ENCODE measurements at places on chromosomes 3 and 15.
A peak's percentile ranks its signal among the peaks of the same experiment; 100 is the strongest.

GRCh38 chr15:49320351-49320750 lies 102.7 kb upstream of the FGF7 start:
- DNase-seq, result no peak

- DNase-seq, result no peak
Measured at GRCh38 chr3:191283400-191283799, 45.8 kb upstream of the CCDC50 start.

DNA sequence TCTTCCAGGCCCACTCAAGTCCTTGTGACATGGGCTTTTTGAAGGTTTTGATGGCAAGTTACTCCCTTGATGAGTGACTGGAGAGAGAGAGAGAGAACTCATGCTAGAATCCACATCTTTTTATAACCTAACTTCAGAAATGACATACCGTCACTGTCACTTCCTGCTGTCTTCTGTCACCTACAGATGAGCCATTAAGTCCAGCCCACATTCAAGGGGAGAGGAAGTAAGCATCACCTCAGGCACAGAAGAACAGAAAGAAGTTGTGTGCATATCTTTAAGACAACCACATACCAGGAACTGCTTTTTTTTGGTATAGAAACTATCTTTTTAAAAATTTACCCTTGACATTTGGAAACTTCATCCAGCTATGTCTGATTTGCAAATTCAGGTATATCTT lies 16.6 kb upstream of the TXNRD3 start:
- no peak for DNase-seq

GRCh38 chr3:100252001-100252400 lies 8.8 kb upstream of the TBC1D23 start:
- DNase-seq, result no peak

DNA sequence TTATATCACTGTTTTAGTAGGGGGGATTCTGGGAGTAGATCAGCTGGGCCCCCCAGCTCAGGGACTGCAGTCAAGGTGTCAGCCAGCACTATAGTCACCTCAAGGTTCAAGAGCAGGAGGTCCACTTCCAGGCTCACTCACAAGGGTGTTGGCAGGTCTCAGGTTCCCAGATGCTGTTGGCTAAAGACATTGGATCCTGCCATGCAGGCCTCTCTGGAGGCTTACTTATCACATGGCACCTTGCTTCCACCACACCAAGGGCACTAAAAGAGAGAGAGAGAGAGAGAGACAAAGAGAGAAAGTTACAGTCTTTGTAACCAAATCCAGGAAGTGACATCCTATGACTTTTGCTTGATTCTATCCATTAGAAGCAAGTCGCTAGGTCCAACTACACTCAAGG lies 7.5 kb upstream of the PPP1R14D start:
- DNase-seq, result no peak

GRCh38 chr15:100788418-100789105 lies 91.1 kb upstream of the ALDH1A3 start:
- no peak for DNase-seq

DNA sequence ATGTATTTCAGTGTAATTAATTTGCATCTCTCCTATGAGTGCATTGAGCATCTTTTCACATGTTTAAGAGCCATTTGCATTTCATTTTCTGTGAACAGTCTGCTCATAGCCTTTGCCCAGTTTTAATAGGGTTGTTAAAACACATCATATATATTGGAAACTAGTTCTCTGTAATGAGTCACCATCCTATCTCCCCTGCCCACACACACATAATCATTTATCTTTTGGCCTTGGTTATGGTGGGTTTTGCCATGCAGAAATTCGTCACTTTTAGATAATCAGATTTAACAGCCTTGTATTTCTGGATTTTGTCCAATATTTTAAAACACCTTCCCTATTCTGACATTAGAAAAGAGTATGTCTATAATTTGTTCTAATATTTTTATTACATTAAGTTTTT lies 11.9 kb upstream of the CHRM5 start:
- DNase-seq, result no peak

DNA sequence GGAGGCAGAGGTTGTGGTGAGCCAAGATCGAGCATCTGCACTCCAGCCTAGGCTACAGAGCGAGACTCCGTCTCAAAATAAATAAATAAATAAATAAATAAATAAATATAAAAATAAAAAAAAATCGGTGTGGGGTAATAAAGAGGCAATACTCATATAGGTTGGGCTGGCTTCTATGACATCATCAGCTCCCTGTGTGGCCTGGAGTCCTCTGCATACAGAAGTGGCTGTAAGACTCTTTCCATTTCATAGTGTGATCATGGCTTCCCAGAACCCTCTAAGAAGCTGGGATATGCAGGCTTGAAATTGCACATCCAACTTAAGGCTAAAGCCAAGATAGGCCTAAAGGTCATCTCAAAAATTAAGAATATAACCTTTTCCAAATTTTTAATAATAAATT lies 101.6 kb downstream of the ZIC4 start:
- no peak for DNase-seq

- DNase-seq, result no peak
Measured at GRCh38 chr3:169699070-169699469, 35.6 kb upstream of the MECOM start.

- no peak for DNase-seq
Measured at GRCh38 chr3:12471241-12471640, 13.0 kb upstream of the TSEN2 start.

- no peak for DNase-seq
Measured at GRCh38 chr15:96497951-96498350, 167.5 kb downstream of the NR2F2 start.

GRCh38 chr3:74693696-74694393 lies 79.4 kb upstream of the CNTN3 start:
- no peak for DNase-seq

DNA sequence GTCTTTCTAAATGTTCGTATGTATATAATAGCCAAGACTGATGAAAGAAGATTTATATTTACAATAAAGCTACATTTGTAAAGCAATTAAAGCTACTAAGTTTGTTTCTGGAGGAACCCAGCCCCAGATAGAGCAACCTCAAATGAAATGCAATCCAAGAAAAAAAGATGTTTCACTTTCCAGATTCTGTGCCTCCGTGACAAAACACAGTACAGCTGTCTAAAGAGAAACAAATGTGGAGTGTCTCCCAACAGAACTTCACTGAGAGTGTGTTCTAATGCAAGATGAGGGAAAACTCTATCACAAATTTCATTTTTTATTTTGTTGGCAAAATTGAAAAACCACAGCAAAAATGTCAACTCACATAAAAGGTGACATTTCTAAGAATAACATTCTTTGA lies 317.0 kb downstream of the OCA2 start:
- no peak for DNase-seq

DNA sequence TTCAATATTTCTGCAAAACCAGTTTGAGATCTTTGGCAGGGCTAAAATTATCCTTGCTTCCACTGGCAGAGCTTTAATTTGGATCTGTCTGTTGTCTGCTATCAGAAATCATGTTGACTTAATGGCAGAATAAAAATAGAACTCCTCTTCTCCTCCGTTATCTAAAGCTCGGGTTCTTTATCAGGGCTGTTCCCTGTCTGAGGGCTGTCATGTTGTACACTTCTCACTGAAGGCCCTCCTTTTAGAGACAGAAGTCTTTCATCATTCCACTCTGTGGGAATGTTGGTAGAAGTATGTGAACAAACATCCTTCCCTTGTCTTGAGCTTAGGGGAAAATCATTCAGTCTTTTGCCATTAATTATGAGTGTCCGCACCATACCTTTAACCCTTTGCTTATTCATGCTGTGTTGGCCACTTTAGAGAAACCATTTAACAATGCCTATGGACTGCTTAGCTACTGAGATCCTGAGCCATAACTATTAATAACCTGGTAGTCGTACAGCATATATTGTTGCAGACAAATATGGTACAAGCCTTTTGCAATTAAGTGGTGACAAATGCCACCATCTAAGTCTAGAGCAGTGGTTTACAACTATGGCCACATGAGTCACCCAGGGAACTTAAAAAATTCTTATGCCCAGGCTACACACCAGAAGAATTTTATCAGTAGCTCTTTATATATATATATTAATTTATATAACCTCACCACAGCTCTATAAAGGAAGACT lies 226.0 kb upstream of the TPM1 start:
- DNase-seq, result no peak

DNA sequence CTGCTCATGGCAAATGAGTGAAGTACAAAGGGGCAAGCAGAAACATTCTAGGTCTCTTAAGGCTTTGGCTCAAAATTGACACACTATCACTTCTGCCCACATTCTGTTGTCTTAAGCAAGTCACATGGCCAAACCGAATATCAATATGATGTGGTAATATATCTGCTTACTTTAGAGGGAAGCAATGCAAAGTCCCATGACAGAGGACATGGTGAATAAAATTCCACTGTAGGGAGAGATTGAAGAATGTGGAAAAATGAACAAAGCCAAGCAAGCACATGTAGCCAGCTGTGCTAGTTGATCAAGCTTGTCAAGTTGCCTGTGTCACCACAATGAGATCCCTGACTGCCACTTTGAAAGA lies 11.2 kb upstream of the TBC1D5 start:
- no peak for DNase-seq

- no peak for DNase-seq
Measured at GRCh38 chr15:35886765-35887164, 340.8 kb upstream of the DPH6 start.

DNA sequence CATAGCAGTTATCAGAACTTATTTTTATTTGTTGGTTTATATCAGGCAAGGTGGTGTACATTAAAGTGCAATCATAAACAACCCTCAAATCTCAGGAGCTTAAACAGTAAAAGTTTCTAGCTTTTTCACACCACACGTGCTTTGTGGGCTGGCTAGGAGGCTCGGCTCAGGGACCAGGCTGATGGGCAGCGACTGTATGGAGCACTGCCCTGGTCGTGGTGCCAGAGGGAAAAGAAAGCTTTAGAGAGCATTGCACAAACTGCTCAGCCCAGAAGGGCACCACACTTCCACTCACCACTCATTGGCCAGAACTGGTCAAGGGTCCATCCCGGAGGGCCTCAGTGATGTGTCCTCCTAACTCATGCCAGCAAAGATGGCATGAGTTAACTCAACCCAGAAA lies 123.2 kb downstream of the AQP9 start:
- no peak for DNase-seq

DNA sequence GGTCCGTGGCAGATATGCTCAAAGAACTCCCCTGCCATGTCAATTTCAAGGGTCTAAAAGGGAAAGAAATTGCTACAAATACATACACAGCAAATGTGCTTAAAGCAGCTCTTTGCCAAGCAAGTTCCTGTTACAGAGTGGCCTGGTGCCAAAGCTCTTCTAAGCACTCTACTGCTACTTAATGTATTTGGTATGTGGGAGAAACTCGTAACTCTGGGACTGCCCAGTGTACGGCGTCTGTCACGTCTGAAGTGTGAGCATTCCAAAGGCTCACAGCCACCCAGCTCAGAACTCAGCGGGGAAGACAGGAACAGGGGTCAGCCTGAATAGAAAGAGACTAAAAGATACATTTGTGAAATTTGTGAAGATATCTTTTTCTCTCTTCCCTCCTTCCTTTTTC lies 54.6 kb downstream of the RBMS3 start:
- no peak for DNase-seq

DNA sequence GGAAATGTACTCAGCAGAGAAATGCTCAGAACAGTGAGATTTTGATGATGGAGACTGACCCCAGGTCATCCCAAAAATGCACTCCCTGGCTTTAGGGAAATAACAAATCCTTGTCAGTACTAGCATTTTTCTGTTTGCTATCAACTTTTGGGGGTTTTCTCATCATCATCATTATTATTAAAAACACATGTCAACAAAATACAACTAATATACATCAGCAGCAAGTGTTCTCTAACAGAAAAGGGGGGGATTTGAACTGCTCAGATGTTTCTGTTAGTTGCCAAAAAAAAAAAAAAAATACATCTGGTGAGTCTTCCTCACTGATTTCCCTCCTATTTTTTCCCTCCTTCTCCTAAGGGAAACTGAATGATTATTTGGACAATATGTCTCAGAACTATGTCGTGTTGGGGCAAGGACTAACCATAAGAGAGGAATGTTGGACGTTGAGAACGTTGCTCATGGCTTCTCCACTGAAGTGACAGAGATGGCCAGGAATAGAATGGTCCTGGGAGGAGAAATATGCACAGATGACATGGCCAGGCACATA lies 230.0 kb upstream of the MCTP2 start:
- DNase-seq, result no peak

DNA sequence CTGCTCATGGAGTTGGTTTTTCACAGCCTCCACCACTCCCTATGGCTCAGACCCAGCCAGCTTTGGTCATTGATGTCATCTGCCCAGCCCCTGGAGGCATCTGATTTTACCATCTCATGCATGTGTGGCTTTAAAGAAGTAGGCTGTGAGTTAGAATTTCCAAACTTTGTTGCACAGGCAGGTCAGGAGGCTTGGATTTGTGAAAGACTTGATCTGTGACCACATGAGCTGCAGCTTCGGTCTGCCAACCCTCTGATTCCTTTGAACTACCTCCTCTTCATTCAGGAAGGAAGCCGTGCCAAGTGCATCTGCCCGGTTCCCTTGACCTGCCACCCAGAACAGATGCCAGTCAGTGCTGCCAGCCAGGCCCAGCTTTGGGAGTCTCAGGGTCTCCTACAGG lies 9.2 kb downstream of the CTXND1 start:
- DNase-seq, result no peak

GRCh38 chr3:21599890-21600289 lies 151.1 kb downstream of the ZNF385D start:
- no peak for DNase-seq

- DNase-seq, result peak; percentile 21
Measured at GRCh38 chr3:125683067-125683829, 88.0 kb upstream of the OSBPL11 start.

- DNase-seq, result no peak
Measured at GRCh38 chr15:50137330-50137761, 18.3 kb upstream of the ATP8B4 start.

- no peak for DNase-seq
Measured at GRCh38 chr3:176442326-176442725, 755.0 kb downstream of the TBL1XR1 start.

- no peak for DNase-seq
Measured at GRCh38 chr3:126870608-126871210, 112.2 kb upstream of the PLXNA1 start.

GRCh38 chr3:57224856-57225255 lies 2.7 kb upstream of the APPL1 start:
- DNase-seq, result no peak

GRCh38 chr3:141725036-141725435 lies 13.1 kb upstream of the RNF7 start:
- DNase-seq, result no peak
